ENCODE measurements at places on chromosomes 2 and 18.
A peak's percentile ranks its signal among the peaks of the same experiment; 100 is the strongest.

DNA sequence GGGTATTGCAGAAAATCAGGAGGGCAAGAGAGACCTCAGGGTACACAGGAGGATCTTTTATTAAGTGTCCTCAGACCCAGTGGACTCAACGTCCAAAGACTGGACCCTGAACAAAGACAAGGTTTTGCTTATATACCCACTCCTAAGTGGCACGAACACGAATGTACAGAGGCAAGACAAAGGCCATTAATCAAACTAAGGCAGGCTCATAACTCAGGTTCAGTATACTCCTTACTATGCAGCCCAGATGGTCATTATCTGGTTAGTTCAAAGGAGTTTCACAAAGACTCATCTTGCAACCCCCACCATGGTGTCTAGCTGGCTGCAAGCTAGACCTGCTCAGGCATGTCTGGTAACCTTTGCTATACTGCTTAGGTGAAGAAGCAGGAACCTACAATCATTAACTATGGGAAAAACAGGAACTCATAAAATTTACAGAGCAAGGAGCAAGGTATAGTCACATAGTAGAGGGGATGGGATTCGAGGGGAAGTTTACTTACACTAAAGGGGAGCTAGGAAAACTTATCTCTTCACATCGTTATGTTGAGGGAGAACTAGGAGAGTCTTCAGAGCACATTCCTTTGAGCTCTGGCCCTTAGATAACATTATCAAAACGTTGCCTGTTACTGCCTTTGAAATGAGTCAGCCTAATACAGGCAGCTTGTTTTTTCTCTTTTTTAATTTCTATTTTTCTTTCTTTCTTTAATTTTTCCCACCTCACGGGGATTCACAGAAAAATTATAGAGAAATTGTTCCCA, 33.9 kb downstream of the SLC4A3 start:
- no peak for DNase-seq

DNA sequence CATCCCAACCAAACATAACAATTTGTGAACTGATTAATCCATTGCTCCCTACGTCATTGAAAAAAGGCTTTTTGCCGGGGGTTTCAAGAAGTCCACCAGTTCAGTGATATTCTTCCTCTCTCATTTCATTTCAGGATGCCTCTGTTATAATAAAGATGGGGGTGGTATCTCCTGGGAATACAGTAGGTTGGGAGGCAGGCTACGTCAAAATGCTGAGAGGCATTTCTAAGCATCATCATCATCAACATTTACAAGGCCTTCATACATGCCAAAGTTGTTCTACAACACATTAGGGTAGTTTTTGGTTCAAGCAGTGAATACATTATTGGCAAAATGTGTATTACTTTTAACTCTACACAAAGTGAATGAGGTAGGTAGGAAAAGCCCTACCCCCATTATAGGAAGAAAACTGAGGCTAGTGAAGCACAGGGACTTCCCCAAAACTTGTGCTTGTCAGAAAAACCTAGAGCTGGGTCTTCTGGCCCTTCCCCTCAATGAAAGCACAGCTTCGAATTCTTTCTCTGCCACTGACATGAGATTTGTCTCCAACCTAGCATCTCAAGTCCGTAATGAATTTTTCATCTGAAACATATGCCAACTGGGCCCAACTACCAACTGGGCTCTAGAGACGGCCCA, 11.3 kb downstream of the OSR1 start:
- no peak for DNase-seq

GRCh38 chr2:44942304-44943030, 965 bp downstream of the SIX3 start:
- DNase-seq, result no peak

DNA sequence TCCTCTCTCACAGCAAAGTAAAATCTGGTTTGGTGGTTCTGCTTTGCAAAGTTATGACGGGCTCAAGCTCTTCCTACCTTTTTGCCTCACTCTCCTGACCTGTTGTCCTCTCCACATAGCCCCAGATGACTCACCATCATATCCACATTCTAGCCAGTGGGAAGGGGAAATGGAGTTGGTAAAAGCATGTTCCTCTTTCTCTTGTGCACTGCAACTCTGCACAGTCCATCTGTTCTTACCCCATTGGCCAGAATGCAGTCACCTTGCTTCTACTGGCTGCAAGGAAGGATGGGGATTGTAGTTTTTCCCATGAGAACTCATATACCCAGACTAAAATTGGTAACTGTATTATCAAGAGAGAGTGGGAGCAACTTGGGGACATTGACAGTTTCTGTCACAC, 50.4 kb upstream of the SMIM21 start:
- DNase-seq, result no peak

GRCh38 chr18:26854292-26854881, 11.1 kb downstream of the AQP4 start:
- no peak for DNase-seq

DNA sequence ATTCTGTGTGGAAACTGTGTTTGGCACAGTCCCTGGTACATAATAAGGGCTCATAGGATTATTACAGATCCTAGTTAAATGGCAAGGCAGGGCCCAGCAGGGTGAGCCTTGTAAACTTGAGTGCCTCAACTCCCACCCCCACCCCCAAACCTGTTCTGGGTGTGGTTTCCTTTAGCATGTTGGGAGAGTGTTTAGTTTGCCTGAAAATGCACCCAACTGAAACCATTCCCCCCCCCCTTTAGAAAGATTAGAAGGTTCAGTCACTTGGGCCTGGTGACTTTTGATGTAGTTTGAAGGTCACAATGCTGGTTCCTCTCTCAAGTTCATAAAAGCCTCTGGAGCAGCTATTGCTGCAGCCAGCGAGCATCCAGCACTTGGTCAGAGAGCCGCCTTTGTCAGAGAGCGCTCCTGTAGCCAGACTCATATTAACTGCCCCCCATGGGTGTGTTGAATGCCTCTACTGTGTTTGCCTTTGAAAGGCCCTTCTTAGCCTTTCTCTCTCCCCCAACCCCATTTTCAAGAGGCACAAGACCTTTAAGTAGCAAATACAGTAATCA, 113.7 kb downstream of the SPTBN1 start:
- no peak for DNase-seq

GRCh38 chr2:83471655-83472054, 987.4 kb downstream of the SUCLG1 start:
- DNase-seq, result no peak

- no peak for DNase-seq
Measured at GRCh38 chr2:23541503-23542229, 156.7 kb downstream of the KLHL29 start.

DNA sequence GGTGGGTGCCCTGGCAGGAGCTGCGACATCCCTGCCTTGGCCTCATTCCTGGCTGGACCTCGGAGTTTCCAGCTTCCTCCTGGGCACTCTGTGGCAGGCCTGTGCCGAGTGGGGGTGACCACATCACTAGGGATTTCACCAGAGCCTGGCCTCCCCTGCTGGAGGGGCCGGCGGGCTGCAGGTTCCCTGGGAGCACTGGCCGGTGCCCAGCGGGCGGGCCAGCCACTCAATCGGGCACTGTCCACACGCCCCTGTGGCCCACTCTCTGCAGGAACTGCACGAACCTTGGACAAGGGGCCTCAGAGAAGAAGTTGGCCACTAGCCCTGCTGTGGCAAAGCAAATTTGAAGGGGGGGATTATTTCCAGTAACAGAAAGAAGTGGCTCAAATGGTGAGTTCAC, 110.7 kb upstream of the APCDD1 start:
- no peak for DNase-seq

DNA sequence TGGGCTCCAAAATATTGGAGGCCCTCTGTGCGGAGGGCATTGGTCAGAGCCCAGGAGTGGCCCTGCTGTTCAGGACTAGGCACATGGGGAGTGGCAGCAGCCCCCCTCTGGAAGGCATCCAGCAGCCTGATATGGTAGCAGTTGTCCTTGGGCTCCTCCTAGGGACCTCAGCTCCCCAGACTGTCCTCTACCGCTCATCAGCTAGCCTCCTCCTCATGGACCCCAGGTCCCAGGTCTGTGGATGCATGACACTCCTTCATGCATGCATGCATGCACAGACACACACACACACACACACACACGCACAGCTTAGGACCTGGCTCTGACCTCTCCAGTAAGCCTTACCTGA, 15.4 kb upstream of the ATP6V1B1 start:
- DNase-seq, result no peak

DNA sequence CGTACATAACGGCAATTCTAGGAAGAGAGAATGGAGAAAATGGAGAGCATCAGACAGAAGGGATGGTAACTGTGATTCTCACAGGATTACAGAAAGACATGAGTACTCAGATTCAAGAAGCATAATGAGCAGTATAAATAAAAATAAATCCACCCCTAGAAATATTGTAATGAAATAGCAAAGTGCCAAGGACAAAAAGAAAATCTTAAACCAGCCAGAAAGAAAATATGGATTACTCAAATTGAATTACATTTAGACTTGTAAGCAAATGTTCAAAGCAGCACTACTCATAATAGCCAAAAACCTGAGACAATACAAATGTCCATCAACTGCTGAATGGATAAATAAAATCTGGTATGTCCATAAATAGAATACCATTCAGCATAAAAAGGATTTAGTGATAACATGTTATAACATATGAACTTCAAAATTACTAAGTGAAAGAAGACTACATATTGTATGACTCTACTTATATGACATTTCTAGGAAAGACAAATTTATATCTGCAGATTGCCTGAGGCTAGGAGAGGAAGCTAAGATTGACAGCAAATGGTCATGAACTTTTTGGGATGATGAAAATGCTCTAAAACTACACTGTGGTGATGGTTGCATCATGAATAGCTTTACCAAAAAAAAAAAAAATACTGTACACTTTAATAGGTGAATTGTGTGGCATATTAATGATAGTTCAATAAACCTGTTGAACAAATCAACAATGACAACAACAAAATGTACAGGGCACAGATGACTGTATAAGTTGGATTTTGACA, 63.4 kb upstream of the SPTBN1 start:
- DNase-seq, result no peak

DNA sequence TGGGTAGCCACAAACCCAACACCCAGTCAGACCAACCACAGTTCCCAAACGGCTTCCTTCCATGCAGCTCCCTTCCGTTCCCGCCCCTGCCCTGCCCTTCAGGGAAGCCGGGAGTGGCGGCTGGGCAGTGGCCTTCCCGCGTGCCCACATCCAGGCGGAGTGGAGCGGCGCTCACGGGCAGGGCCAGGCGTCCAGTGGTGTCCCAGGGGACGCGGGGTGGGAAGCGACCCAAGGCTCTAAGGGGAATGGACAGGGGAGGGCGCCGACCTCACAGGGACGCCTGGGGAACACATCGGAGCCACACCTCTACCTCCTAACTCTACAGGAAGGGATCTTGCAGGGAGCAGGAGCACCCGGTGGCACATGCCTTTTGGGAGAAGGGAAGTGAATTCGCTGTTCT, 225.9 kb upstream of the MGAT5 start:
- DNase-seq, result no peak

GRCh38 chr18:8561123-8561910, 47.9 kb upstream of the RAB12 start:
- DNase-seq, result no peak

DNA sequence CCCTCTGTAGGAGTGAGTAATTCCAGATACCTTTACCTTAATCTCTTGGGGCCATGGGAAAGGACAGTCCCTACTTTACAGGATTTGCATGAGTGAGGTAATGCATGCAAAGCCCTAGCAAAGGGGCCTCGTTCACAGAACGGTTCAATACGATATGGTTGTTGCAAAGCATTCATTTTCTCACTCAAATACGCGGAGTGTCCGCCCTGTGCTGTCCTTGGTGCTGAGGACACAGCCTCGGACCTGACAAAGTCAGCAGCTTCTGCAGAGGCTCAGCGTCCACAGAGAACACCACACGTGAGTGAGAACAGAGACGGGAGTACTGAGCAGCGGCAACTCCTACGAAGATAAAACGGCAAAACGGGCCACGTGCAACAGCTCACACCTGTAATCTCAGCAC, 125.7 kb downstream of the EIPR1 start:
- no peak for DNase-seq

DNA sequence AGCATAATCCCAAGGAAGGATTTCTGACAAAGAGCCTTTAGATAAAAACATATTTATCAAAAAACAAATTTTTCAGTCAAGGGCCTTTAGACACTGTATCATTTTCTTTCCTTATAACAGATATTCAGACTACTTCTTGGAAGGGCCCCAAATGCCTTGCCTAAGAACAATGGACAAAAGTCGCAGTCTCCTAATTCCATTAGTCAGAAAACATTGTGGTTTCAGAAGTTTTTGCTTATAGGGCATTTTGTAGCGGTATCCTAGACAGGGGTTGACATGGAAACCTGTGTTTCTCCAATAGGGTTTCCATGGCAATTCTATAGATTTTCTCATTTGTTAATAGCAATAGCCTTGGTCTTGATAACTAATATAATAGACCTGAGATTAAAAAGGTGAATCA, 36.7 kb upstream of the AGPS start:
- DNase-seq, result no peak

DNA sequence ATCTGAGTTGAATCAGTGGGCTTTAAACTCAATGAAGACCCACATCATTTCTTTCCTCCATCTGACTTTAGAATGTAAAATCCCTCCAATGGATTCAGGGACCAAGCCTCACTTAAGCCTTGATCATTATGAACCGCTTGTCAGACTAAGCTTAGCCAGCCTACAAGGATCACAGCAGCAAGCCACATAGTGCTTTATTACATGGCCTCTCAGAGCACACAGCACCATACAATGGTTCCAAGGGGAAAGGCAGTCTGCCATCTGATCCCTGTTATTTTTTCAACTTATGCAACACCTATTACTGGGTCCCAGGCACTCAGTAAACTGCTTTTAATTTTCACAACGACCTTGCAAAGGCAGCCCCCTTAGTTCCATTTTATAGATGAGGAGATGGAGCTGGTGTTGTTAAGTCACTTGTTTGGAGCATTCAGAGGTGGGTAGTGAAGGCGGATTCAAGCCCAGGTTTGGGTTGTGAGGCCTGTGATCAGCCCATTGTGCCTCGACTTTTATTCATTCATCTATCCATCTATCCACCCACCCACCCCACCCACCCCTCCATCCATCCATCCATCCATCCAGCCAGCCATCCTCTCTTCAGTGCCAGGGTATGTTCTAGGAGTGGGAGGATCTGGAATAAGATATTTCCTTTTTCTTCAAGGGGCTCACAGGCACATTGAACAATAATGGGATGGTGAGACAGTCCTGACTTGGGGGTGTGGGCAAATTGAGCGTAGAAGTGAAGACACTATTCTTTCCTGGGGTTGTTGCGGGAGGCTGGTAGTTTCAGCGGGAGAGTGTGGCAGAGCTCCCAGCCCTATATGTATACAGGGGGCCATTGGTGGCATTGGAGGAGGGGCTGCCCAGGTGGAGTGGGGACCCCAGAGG, 141.2 kb downstream of the MYCN start:
- DNase-seq, result no peak

GRCh38 chr2:23464156-23464555, 79.2 kb downstream of the KLHL29 start:
- no peak for DNase-seq

DNA sequence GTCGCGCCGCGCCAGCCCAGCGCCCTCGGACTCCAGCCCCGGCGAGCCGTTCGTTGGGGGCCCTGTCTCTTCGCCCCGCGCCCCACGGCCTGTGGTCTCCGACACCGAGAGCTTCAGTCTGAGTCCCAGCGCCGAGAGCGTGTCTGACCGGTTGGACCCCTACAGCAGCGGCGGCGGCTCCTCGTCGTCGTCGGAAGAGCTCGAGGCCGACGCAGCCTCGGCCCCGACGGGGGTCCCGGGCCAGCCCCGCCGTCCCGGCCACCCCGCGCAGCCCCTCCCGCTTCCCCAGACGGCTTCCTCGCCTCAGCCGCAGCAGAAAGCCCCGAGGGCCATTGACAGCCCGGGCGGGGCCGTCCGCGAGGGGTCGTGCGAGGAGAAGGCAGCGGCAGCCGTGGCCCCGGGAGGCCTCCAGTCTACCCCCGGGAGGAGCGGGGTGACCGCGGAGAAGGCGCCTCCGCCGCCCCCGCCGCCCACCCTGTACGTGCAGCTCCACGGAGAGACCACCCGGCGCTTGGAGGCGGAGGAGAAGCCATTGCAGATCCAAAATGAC, 1.4 kb downstream of the PHLPP1 start:
- DNase-seq, result peak; percentile 34
